ENCODE measurements at places on chromosomes 1 and 21.

DNA sequence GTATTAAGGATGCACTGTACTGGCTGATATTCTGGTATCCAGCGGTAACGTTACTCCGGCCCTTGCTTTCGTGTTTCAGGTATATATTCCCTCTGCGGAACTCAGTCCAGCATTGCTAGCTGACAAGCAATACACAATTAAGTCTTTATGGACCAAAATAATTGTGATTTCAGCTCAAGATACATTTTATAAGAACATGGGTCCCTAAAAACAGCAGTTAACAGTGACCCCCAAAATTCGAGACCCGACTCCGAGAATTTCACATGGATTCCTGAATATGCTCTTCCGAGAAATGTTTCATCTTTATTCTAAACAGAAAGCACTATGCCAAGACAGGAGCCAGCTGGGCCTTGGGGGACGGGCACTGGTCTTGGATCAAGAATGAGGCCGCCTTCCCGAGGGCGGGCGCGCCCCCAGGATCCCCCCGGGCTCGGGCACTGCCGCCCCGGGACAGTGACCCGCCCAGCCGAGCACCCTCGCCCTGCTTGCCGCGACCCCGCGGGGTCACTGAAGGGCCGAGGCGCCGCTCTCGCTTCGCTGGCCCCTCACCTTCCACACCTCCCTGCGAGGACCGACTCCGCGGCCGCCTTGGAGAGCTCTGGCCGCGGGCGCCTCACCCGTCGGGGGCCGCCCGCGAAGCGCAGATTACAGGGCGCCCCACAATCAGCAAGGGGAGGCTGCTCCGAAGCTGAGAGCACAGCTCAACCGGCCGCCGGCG is 610 bp downstream of the SCYL3 start:
- DNase-seq = peak; percentile 25

- DNase-seq = no peak
Observed at GRCh38 chr1:7508934-7509519, 262.1 kb upstream of the VAMP3 start.

GRCh38 chr1:96538883-96539282 is 182.7 kb upstream of the PTBP2 start:
- no peak for DNase-seq

DNA sequence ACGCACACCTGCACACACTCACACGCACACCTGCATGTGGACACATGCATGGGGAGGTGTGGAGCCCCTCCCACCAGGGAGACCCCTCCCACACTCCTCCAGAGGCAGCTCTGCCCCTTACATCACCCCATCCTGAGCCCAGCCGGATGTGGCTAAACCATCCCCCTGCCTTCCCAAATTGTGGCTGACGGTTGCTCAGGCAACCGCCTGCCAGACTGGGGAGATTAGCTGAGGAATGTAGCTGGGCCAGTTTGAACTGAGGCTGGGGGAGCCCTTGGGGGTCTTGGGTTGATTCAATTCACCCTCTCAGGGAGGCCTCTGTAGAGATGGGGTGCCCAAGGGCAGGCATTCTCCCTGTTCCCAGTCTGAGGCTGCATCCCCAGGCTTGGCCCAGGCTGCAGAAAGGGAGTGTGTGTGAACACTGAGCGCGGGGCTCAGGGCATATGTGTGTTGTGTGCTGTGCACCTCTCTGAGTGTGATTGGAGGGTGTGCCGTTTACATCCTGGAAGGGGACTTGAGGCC is 12.9 kb downstream of the PTPRU start:
- DNase-seq = no peak

GRCh38 chr1:241422470-241422869 is 65.5 kb upstream of the RGS7 start:
- DNase-seq = no peak

Data from activated CD4-positive, alpha-beta T cell treated with anti-CD3 and anti-CD28 coated beads, Interleukin-2, amount 50 U/mL, for 48 hours (primary cell).